ENCODE measurements at places on chromosomes 4 and X. TPM values are rescaled to one million over a fixed set of nuclear protein-coding genes. Genes with fewer than 3 reads are reported as not detected.
A peak's percentile ranks its signal among the peaks of the same experiment; 100 is the strongest.

GRCh38 chr4:74181219-74181618 is 23.3 kb downstream of the MTHFD2L start:
- peak; percentile 87 for DNase-seq

GPRASP3 gene
- polyA plus RNA-seq, result 2.6 TPM

VCX3A gene
- not detected for polyA plus RNA-seq

- DNase-seq, result no peak
These were observed 189.2 kb downstream of the GPM6A start for GRCh38 chr4:175622887-175623286.

DNA sequence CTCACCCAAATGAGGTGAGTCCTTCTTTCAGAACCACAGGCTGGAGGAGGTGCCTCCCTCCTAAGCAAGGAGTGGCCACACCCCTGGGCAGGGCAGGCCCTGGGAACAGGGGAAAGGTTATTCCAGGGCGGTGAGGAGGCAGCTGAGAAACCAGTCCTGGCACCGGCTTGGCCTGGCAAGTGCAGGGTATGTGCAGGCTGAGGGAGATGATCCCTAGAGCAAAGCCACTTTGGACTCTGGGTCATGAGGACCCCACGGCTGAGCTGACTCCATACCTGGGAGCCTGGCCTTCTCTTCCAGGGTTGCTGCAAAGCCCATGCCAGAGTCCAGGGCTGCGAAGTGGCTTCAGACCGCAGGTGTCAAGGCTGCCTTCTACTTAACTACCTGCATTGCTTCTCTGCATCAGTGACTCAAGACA is 49.5 kb upstream of the HELT start:
- no peak for DNase-seq

LRIT3 gene
- not detected for polyA plus RNA-seq

P2RY4 gene
- not detected for polyA plus RNA-seq

DNA sequence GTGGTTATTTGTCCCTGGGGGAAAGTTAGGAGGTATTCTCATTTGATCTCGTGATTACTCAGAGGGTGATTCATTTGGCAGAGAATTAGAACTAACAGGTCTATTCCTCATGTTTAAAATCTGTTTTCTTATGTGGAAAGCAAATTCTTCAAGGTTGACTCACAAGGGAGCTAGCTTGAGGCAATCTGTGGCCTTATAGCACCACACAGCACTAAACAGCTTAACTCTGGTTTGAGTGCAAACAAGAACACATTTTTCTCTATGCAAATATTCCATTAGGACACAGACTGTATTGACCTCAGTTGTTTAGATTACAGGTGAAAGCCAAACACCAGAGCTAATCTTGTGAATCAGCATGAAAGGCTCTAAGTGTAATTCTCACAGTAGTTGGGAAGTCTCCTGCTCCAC is 694.4 kb upstream of the POU3F4 start:
- DNase-seq, result peak; percentile 36

BANK1 gene
- not detected for polyA plus RNA-seq

TCEAL5 gene
- not detected for polyA plus RNA-seq

NSG1 gene
- 0.31 TPM for polyA plus RNA-seq

PSAPL1 gene
- not detected for polyA plus RNA-seq

ZNF280C gene
- polyA plus RNA-seq, result 2.0 TPM

RS1 gene
- polyA plus RNA-seq, result not detected

- DNase-seq, result no peak
These were observed 144.3 kb downstream of the RTL3 start for GRCh38 chrX:78514852-78515251.

DNA sequence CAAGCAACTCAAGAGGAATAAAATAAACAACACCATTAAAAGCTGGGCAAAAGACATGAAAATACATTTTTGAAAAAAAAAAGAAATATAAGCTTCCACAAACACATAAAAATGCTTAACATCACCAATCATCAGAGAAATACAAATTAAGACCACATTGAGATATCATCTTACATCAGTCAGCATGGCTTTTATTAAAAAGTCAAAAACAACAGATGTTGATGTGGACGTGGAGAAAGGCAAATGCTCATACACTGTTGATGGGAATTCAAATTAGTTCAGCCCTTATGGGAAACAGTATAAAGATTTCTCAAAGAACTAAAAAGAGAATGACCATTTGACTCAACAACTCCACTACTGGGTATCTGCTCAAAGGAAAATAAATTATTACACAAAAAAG is 59.6 kb downstream of the STK32B start:
- DNase-seq, result no peak

KCTD8 gene
- polyA plus RNA-seq, result not detected

GRCh38 chr4:138749303-138749702 is 266.3 kb upstream of the NOCT start:
- peak; percentile 86 for DNase-seq

VCX3B gene
- not detected for polyA plus RNA-seq

DNA sequence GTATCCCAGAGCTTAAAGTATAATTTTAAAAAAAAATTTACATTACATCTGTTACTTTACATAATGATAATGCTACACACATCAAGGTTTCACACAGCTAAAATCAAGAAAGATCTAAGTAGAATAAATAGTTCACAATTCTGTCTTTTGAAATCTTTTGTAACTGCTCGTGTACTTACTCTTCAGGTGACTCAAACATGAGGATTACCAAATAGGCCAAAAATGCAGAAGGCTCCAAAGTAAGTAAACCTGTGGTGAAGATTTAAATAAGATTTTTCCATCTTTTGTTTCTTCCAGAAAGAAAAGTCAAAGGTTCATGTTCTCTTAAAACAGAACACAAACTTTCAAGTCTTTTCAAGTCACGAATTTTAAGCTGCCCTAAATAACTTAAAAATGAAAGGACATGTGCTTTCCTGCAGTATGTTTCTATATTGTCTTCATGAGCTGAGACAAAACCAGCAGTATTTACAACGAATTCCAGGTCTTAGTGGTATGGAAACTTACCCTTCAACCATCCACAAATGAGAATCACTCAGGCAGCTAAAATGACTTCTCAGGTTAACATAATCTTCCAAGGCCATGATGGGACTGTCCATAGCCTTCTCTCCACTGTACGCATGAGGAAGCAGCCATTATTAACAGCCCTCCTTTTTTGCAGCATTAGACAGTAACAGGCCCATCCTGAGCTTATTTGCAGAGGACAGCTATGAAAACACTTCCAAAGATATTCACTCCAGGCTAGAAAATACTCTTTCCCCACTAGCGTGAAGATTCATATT is 172.8 kb upstream of the EDNRA start:
- DNase-seq, result no peak

GRCh38 chr4:2332976-2333319 is 71.0 kb upstream of the MXD4 start:
- no peak for DNase-seq

PABPC5 gene
- 3.4 TPM for polyA plus RNA-seq

DNA sequence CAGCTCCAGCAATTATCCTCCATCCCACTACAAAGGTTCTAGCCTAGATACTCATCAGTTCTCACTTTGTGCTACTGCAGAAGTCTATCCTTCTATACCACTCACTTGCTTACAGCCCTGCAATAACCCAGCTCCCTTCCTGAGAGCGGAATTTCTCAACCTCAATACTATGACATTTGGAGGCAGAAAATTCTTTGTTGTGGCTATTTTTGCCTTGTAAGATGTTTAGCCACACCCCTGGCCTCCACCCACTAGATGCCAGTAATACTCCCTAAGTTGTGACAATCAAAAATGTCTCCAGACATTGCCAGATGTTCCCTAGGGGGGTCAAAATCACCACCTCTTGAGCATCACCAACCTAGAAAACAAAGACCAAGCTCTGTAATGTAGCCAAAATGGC is 149.5 kb downstream of the QDPR start:
- DNase-seq, result no peak

EREG gene
- polyA plus RNA-seq, result 1.6 TPM

CXCL3 gene
- polyA plus RNA-seq, result 2.1 TPM

GRCh38 chrX:152465132-152465531 is 14.0 kb upstream of the GABRA3 start:
- no peak for DNase-seq

NLGN3 gene
- polyA plus RNA-seq, result 0.34 TPM

PDGFRA gene
- polyA plus RNA-seq, result 109 TPM

SLC16A2 gene
- polyA plus RNA-seq, result 56.8 TPM

- peak; percentile 35 for DNase-seq
These were observed 171.1 kb downstream of the LARP7 start for GRCh38 chr4:112808001-112808400.

- DNase-seq, result no peak
These were observed 78.1 kb upstream of the TNIP3 start for GRCh38 chr4:121242188-121242750.

GRCh38 chr4:36285784-36286480 is 4.5 kb downstream of the DTHD1 start:
- DNase-seq, result no peak

AGA gene
- polyA plus RNA-seq, result 50.7 TPM

DNA sequence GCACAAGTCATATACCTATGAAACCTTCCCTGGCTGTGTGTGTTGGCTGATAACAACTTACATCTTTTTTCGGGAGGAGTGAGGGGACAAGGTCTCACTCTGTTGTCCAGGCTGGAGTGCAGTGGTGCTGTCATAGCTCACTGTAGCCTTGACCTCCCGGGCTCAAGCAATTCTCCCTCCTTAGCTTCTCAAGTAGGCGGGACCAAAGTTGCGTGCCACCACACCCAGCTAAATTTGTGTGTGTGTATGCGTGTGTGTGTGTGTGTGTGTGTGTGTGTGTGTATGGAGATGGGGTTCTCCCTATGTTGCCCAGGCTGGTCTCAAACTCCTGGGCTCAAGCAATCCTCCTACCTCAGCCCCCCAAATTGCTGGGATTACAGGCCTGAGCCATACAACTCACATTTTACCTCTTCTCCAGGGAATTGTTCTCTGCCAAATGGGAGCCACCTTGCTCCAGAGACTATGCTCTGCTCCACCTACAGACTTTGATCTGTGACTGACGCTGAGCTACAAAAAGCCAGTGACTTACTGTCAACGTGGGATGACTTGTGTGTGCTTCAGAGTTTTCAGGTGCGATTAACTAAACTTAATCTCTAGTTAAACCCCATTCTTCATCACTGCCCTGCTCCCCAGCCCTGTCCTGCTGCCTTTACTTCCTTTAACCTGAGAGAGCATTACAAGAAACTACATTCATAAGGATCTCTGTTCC is 2.0 kb upstream of the BEX4 start:
- DNase-seq, result no peak

DNA sequence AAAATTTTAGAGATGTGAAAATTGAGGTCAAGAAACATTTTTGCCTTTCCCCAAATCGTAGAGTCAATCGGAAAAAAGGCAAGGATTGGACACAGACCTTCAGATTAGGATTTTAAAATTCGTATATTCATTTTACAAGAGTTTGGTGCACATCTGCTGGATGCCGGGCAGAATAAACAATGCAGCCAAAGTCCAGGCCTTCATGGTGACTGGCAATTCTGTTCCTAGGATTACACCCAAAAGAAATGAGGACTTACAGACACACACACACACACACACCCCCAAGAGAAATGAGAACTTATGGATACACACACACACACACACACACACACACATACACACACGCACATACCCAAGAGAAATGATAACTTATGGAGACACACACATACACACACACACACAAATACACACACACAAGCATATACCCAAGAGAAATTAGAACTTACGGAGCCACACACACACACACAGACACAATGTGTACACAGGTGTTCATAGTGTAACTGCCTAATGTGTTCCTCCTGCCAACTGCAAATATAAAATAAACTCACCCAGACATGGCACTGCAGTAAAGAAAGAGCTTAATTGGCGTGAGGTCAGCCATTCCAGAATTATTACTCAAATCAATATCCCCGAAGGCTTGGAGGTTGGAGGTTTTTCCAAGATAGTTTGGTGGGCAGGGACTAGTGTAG is 165.7 kb upstream of the STS start:
- no peak for DNase-seq

DNA sequence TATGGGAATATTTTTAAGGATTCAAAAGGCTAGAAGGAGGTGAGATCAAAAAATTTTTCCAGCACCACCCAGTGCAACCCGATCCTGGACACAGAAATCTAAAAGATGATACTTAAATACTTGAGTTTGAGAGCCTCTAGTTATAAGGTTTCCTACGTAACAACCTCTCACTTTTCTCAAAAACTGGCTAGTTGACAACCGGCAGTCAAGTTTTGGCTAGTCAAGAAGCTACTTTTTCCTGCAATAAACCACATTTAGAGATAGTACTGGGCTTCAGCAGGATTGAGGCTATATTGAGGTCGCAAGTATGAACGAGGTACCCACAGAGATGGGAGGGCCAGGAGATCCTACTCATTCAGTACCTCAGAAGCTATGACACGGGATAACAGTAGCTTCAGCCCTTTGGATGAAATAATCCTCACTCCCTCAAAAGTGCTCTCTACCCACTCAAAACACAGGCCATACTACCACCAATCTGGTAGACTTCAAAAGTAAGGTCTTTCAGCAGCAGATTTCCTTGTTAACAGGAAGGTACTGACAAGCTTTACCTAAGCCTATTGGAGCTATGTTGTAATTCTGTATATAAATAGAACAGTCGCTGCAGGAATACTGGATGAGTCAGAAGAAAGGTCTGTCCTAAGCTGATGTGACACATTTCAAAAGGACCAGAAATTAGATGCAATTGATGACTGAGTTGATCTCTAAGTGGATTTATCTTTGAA is 1.5 kb upstream of the TSPAN5 start:
- DNase-seq, result peak; percentile 74

DNA sequence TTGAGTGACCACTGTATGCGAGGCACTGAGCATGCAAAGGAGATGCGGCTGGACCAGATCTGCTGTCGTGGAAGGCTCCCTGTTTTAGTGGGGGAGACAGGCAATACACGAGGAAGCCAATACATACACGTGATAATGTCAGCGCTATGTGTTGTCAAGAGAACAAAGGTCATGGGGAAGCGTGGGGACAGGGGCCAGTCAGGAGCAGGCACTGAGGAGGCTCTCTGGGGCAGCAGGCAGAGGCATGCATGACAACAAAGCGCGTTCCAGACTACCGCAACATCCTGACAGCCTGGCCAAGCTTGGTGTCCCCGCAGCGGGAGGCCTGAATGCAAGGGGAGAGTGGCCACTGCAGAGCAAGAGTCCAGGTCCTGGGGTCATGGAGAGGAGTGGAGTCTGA is 61.9 kb downstream of the DCTD start:
- DNase-seq, result no peak

IBSP gene
- not detected for polyA plus RNA-seq

DNA sequence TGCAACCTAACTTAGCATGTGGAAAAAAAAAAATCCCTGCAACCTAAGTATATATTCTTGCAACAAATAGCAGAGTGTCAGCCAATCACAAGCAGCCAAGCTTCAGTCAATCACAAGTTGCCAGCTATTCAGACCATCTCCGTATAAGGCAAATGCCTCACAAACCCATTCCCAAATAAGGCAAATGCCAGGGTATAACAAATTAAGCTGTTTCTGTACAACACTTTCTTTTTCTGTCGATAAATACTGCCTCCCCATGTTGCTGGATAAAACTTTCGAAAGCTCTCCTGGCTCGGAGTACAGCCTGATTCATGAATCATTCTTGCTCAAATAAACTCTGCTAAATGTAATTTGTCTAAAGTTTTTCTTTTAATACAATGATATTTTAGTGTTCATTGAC is 460.7 kb upstream of the SMIM31 start:
- no peak for DNase-seq

- DNase-seq, result no peak
These were observed 10.9 kb downstream of the MTTP start for GRCh38 chr4:99585516-99585915.
